ENCODE measurements at places on chromosomes 2 and 18.
A peak's percentile ranks its signal among the peaks of the same experiment; 100 is the strongest.

GRCh38 chr2:33488715-33489540 lies 12.5 kb downstream of the RASGRP3 start:
- no peak for DNase-seq

DNA sequence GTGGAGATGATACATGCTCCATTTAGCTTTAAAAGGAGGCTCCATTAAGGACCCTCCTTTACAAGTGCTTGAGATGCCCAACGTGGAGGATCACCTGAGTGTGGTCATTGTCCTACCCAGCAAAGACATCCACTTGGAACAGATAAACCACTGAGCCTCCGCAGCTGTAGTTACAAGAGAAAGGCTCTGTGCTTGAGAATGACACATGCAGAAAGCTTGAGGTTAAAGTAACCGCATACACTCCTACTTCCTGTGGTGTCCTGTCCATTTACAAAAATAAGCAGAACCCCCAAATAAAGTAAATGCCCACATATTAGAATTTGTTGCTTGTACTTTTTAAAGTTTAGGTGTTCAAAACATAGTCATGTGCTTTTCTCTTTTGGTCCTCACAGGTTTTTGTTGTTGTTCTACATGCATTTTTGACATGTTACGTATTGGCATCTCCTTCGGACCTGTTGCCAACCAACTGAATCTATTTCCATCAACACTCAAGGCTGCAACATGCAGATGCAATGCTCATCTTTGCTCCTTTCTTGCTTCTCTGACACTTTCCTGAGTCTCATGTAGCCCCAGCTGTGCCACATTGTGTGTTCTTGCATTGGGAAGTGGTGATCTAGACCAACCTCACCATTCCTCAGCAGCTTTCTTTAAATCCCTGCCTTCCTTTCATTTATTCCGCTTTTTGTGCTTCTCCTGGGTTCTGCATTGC lies 56.0 kb downstream of the SERPINB7 start:
- DNase-seq, result no peak

- DNase-seq, result no peak
Observed at GRCh38 chr2:185145316-185146121, 547.2 kb downstream of the ZNF804A start.

DNA sequence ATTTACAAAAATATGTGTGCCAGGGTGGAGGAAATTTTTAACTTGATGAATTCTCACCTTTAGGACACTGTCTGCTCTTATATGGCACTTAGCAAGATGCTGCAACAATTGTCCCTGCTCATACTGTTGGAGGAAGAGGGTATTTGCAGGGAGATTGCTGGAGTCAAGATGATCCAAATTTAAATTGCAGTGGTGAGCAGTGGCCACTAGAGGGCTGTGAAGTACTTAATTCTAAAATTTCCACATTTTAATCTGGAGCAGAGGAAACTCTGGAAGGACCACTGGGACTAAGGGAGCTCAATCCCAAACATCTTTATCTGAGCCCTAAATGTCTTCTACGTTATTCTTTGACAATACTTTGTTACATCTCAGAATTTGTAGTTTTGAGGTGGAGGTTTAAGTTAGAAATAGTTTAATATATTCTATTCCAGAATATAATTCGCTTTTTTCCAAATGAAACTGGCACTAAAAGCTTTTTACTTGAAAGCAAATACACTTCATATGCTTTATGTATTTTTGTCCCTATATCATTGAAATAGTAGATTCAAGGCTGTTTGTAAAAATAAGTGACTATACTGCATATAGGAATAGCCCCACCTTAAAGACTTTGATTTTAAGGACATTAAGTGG lies 33.0 kb upstream of the PTH2R start:
- peak; percentile 40 for DNase-seq

DNA sequence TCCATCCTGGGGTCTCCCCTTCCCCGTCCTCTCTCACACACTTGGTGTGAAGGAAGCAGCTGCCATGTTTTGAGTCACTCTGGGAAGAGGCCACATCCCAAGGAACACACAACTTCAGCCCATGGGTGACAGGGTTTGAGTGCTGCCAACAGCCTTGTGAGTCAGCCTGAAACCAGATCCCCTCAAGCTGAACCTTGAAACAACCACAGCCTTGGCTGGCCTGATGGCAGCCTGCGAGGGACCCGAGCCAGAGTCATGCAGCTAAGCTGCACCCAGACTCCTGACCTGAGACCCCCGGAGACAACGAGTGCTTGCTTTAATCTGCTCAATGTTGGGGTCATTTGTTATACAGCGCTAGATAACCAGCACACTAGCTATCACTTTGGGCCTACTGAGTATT lies 19.3 kb upstream of the MC2R start:
- DNase-seq, result no peak

GRCh38 chr18:13551841-13552733 lies 174.3 kb downstream of the FAM210A start:
- no peak for DNase-seq

DNA sequence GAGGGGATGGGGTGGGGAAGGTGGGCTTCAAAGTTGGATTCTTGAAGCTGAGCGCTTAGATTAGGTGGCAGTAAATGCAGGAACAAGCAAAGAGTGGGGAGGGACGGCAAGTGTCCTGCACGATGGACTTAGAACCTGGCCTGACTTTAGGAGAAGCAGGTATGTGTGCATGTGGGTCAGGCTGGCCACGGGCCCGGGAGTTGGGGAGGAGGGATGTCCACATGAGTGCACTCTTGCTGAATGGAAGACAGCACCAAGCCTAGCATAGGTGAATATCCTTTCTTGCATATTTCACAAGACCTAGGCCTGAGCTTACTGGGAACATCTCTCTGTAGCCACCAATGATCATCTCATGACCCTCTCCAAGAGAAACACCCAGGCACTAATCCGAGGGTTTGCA lies 96.1 kb downstream of the DDX1 start:
- DNase-seq, result no peak

DNA sequence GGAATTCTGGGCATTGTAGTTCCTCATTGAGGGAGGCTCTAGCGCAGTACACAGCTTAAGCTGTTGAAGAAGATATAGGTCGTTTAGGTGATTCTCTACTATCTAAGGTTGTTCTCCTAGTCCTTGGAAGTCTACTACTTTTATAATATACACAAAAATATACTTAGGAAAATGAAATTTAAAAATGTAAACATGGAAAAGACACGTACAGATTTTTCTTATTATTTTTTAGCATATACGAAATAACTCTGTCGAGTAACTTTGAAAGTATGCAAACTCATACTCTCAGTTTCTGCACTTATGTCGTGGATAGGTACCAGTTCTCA lies 272 bp upstream of the FASTKD1 start:
- no peak for DNase-seq

- no peak for DNase-seq
Observed at GRCh38 chr2:96197546-96198255, 10.9 kb downstream of the STARD7 start.

DNA sequence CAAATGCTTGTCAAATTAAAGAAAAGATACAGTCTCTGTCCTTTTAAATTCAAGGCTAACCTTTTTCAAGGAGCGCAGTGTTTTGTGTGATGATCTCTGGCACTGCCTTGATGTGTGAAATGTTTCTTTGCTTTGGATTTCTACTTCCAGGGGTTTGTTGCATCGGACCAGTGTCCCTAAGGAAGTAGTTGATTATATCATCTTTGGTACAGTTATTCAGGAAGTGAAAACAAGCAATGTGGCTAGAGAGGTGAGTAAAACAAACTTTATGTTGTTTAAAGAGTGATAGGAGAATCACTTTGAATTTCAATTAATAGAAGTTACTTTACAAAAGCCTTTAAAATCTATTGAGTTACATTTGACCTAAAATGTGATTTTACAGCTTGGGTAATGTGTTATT lies 28.8 kb downstream of the HADHB start:
- no peak for DNase-seq

DNA sequence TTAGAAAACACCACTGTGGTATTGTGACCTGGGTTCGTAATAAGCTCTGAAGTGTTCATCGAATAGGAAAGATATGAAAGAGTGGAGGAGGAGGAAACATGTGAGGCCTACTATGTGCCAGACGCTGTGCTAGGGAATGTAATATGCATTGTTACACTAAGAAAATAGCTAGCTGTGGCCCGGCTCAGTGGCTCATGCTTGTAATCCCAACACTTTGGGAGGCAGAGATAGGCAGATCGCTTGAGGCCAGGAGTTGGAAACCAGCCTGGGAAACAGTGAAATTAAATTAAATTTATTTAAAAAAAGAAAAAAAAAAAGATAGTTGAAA lies 49.2 kb upstream of the ZNF397 start:
- no peak for DNase-seq

- no peak for DNase-seq
Observed at GRCh38 chr18:28766027-28766426, 589.1 kb upstream of the CDH2 start.

DNA sequence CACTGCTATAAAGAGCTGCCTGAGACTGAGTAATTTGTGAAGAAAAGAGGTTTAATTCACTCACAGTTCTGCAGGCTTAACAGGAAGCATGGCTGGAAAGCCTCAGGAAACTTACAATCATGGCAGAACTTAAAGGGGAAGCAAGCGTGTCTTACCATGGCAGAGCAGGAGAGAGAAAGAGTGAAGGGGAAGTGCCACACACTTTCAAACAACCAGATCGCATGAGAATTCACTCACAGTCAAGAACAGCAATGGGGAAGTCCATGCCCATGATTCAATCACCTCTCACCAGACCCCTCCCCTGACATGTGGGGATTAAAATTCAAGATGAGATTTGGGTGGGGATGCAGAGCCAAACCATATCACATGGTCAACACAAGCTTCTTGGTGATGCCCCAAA lies 34.7 kb upstream of the CDK5R2 start:
- DNase-seq, result no peak

- no peak for DNase-seq
Observed at GRCh38 chr2:60294901-60295635, 258.4 kb downstream of the BCL11A start.
